Brain pericyte (primary cell): ENCODE measurements at places on chromosomes 4 and X.

- DNase-seq, result no peak
These were observed 173.0 kb upstream of the CASK start for GRCh38 chrX:42096265-42096920.

- DNase-seq, result peak; percentile 6
These were observed 44.4 kb upstream of the TMSB15B start for GRCh38 chrX:103918050-103918449.

GRCh38 chr4:98873059-98873458 is 55.9 kb downstream of the EIF4E start:
- no peak for DNase-seq

GRCh38 chr4:137664416-137664815 is 132.1 kb upstream of the PCDH18 start:
- DNase-seq, result no peak

DNA sequence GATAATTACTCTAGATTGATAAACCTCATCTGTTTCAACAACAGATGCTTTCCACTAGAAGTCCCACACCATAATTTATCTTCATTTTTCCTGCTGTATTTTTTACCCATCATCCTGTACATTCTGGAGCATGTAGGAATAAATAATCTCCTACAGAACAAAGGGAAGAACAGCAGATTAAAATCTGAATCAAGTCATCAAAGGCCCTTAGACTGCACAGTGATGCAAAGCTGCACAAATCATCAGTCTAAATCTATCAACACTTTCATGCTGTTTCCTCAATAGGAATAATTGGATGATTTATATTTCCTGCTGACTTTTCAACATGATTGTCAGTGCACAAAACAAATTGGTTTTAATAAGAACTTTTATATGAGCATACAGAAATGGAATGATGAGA is 1143.9 kb downstream of the STIM2 start:
- no peak for DNase-seq

GRCh38 chrX:124212622-124213021 is 119.8 kb upstream of the TEX13D start:
- no peak for DNase-seq

DNA sequence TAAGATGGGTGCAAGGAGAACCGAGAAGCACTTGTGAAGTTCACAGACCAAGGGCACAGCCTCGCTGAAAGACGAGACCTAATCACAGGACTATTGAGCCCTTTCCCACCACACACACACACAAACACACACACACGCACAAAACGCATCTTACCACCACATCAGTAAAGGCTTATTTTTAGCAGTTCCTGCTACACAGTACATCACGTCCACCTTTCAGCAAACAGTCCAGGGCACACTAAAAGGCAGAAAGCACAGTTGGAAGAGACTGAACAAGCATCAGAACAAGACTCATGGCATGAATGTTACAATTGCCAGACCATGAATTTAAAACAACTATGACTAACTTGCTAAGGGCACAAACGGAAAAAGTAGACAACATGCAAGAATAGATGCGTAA is 83.6 kb upstream of the MAPK10 start:
- DNase-seq, result no peak
